AG04450 (cell line): ENCODE measurements at places on chromosomes 16 and 17.

DNA sequence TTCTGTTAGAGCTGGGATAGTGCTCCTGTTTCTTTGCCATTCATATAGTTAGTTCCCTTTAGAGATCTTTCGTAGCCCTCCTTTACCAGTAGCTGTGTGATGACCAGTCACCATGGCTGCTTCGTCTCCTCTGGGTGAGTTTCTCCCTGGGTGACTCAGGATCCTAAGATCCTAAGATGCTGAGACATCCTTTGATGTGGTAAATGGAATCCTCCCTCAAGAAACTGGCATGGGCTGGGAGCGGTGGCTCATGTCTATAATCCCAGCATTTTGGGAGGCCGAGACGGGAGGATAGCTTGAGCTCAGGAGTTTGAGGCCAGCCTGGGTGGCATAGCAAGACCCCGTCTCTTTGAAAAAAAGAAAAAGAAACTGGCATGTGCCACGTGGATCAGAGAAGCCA, 5.9 kb downstream of the PHAF1 start:
- peak; percentile 61 for DNase-seq

DNA sequence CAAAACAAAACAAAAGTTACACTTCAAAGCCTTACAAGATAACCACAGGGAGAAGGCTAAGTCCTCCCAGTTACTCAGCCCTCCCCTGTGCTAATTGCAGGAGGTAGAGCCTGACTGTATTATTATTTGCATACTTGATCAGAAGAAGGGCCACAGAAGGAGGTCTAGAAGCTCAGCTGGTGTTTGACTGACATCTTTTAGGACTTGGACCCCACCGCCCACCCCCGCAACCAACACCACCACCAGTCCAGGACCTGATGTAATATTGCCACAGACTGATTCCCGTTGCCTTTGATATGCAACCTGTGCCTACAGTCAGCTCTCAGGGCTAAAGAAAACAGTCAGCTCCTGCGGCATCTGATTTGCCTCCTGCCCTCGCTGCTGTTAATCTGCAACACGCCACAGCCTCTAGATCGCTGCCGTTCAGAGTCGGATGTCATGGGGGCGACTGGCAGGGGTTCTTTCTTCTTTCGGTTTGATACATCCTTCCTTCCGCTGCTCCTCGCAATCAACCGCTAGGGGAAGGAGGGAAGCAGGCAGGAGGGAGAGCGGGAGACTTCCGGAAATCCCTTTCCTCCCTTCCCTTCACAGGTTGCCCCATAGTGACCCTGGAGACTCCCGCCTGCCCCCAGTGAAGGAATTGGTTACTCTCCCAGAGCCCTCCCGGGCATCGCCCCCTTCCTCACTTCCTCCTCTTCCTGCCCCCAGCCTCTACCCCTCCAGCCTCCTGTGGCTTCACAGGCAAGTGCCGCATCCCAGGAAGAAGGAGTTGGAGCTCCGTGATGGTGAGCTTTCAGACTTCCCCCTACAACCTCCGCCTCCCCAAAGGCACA, 90.5 kb upstream of the SOX9 start:
- peak; percentile 10 for DNase-seq

GRCh38 chr16:67437513-67437912, 6.6 kb downstream of the HSD11B2 start:
- DNase-seq: no peak

DNA sequence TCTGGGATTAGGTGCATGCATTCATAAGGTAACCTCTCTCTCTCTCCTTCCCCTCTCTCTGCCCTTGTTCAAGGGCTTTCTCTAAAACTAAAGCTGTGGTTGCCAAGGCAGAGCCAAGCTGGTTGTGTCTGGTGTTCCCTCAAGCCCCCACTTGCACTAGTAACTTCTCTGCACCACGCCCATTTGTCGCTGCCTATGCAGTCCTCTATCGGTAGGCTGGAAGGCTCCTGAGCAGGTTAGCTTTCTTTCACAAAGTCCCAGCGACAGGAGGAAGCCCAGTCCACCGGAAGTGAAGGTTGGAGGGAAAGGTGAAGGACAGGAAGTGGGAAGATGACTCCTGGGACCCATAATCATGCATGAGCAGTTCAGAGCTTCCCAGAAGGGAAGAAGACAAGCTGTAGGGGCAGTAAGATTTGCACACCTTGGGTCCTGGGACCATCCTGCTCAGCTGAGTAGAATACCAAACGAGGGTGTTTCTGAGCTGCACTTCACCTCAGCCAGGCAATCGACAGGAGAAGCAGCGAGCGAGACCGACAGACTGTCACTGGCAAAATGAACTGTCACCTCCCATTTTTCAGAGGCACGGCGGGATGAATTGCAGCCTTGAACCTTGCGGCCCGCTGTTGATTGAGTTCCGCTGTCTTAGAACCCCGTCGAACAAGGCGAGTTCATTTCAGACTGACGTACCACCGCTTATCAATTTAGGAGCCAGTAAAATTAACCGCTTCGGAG, 14.7 kb upstream of the SKAP1 start:
- DNase-seq: no peak

DNA sequence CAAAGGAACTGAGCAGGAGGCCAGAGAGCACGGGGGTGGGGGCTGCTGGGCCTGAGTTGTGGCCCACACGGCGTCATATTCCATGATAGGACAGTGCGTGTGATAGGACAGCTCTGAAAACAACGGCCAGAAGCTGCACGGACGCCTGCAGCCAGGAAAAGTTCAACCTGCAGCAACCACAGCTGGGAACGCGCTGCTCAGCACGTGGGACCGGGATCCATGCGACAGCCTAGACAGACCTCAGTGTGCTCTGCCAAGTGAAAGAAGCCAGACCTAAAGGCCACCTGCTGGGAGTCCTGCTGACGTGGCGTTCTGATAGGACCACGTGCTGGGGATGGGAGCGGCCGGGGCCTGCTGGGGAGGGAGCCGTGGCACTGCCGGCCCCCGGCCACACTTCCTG, 21.6 kb downstream of the CTU2 start:
- DNase-seq: no peak

DNA sequence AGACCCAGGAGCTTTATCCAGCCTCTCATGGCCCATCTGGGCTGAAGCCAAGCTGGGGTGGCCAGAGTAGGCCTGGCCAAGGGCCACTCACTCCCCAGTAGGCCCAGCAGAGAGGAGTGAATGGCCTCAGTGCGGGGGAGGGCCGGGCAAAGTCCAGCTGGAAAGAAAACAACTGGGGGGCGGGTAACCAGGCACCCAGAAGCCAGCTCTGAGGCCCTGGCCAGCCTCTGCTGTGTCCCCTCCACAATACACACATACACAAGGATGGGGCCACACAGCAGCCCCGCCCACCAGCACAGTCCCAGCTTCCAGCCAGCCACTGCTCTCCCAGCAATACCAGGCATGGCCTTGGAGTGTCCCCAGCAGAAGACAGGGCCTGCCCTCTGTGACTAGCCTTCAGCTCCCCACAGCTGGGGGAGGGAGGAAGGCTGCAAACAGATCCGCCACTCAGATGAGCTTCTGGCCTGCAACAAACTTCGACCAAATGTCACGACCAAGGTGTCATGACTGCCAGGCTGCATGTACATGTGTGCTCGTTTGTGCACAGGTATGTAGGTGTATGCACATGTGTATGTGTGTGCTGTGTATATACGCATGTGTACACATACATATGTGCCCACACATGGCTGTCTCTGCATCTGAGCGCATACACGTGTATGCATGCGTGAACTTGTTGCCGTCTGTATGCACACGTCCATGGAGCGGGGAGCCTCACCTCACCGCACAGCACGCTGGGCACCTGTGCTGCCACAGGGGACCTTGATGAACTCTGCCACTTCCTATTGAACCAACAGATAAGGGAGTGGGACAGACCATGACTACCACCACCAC, 5.0 kb downstream of the CARHSP1 start:
- no peak for DNase-seq

DNA sequence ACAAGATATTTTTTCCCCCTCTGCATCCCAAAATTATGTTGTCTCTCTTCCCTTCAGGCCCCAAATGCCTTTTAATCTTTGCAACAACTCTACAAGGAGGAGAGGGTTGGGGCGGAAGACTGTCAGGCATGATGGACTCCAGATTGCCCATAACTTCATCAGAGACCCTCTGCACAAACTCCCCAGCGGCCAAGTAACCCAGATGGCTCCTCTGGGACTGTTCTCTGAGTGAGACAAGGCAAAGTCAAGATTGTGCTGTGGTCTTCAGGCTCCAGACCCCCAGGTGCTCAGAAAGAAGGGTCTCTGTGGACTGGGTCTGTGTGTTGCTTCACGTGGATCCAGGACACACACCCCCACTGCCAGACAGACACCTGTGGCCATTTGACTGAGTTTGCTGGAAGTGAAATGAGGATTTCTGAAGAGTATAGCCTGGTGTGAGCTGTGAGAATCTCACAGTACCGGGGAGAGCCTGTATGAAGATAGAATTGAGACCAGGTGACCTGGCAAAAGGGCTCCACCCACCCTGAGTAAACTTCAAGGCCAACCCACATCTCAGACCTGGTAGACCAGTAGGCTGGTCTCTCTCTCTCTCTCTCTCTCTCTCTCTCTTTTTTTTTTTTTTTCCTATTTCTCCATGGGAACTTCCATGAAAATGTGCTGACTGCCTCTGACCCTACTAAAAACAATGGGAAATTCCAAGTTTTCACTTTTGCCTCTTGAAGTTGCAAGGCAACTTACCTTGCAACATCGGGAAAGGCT, 354.1 kb downstream of the SOX9 start:
- no peak for DNase-seq

DNA sequence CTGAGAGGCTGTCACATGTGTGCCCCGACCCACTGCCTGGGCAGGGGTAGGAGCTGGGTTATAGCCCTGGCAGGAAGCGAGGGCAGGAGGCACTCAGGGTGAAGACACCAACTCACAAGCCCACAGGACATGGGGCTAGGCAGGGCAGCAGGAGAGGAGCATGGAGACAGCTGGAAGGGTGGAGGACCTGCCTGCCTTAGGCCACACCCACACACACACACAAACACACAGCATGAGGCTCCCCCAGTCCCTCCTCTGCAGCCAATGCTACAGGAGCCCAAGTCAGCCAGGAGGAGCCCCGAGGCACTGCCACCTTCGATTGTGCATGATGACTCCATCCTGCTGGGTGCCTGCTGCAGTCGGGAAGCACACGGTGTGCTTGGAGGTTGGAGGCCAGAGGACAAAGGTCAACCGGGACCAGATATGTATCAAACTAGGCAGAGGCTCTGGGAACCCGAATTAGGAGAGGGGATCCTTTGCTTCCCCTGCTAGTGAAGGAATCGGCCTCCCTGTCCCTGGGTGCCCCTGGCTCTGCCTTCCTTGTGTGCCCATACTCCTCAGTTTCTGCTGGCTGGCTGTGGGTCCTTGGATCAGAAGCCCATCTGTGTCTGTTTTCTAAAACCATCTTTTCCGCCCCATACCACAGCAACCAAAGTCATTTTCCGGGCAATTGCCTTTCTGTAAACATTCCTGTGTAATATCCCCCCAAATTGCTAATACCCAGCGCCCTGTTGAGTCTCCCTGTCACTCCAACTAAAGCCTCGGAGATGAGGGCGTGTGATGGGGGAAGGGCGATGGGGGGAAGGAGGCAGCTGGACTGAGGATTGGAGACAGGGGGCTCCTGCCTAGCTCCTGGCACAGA, 20.5 kb downstream of the SRCIN1 start:
- no peak for DNase-seq

DNA sequence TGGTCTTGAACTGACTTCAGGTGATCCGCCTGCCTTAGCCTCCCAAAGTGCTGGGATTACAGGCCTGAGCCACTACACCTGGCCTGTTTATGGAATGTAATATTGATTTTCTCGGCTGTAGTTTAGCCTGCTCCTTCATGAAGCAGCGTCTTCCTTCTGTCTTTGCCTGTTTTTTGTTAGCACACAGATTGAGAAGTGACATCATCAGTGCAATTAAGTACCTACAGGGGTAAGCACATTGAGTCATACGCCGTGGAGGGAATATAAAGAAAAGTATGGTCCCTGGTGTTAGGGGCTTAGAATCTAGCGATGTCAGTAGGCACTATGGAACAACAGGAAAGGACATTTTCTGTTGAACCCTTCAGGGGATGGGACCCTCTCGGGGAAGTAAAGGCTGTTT, 48.7 kb upstream of the SEC14L1 start:
- DNase-seq: no peak

DNA sequence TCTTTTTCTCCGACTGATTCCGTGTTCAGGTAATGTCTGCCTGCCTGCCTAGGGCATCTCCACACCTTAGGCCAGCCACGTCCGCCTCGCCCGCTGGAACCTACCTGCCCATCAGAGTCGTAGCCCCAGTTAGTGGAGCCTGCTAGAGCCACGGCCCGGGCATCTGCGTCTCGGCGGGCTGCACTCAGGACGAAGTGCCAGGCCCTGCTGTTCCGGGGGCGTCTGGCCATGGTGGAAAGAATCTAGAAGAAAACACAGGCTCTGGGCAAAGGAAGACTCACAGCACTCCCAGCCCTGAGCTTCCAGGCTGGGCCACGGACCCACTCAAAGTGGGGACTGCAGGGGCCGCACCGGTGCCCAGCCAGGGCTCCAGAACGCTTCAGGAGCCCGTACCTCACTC, 1.1 kb downstream of the SPSB3 start:
- DNase-seq: no peak

- DNase-seq: no peak
Observed at GRCh38 chr16:29826342-29826695, 6.1 kb downstream of the MVP start.
